Neural crest cell (in vitro differentiated cells): ENCODE measurements at places on chromosomes 11 and 22.
A peak's percentile ranks its signal among the peaks of the same experiment; 100 is the strongest.

DNA sequence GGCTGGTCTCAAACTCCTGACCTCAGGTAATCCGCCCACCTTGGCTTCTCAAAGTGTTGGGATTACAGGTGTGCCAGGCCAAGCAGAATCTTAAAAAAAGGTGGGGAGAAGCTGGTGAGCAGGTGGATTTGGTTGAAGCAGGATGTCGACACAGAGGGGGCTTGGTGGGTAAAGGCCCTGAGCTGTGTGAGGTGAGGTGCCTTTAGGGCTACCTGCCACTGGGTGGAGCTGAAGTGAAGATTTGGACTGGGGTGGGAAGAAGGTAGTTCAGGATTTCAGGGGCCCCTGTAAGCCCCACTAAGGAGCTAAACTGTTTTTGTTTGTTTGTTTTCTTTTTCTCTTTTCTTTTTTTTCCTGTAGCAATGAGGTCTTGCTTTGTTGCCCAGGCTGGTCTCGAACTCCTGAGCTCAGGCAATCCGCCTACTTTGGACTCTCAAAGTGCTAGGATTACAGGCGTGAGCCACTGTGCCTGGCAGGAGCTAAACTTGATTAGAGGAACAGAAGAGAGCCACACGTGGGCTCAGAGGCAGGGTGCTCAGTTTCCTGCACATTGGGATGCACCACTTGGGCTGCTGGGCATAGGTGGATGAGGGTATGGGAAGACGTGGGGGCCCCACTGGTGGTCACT lies 6.0 kb downstream of the P2RX6 start:
- DNase-seq, result no peak

DNA sequence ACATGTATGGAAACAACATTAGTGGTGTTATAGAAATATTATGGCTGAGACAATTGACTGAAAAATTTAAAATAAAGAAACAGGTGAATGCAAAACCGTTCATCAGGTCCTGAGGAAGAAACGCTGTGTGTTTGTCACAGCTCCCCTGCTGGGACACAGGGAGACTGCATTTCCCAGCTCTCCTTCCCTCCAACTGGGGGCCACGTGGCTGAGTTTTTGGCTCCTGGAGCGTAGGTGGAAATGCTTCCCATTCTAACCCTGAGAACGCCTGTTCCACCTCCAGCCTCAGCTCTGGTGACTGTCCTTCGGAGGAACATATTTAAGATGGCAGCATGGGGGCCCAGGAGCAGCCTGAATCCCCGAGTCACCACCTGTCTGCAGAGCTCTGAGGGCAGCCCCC lies 398.6 kb downstream of the BRD1 start:
- no peak for DNase-seq

DNA sequence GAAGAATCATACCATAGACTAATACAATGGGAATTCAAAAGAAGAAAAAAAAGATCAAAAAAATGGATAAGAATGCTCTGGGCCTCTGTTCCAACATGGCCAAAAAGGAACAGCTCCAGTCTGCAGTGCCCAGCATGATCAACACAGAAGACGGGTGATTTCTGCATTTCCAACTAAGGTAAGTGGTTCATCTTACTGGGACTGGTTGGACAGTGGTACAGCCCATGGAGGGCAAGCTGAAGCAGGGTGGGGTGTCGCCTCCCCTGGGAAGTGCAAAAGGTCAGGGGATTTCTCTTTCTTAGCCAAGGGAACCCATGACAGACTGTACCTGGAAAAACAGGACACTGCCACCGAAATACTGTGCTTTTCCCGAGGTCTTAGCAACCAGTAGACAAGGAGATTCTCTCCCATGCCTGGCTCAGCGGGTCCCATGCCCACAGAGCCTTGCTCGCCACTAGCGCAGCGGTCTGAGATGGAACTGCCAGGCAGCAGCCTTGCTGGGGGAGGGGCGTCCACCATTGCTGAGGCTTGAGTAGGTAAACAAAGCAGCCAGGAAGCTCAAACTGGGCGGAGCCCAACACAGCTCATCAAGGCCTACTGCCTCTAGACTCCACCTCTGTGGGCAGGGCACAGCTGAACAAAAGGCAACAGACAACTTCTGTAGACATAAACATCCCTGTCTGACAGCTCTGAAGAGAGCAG lies 428.4 kb downstream of the MN1 start:
- DNase-seq, result peak; percentile 82

DNA sequence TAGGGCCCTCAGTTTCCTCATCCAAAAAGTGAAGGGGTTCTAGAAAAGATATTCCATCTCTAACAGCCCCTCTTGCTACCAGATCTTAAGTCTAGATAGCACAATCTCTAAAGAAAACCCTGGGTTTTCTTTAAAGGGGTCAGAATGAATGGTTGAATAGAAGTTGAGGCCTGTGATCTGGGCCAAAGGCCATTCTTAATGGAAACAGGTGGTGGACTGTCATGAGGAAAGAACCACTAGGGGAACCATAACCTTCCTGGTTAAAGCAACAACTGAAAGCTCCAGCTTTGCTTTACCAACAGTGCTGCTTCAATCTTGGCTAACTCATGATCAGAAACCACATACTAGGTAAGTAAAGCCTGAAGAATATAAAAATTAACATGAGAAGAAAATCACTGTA lies 1.8 kb downstream of the CELF1 start:
- no peak for DNase-seq

DNA sequence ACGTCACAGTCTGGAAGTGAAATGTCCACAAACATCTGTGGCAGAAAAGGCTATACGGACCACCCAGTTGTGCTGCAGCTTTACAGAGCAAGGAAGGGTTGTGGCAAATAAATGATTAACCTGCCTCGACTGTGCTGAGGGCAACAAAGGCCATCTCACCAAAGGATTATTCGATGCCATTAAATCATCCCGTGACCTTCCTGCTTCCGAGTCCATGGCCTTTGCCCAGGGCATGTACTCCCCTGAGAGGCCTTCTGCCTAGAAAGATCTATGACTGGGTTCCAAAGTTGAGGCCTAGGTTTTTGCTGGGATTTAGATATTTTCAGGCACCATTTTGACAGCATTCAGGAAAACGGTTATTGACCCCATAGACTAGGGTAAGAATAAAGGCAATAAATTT lies 9.2 kb downstream of the CDPF1 start:
- DNase-seq, result no peak
